RPMI7951 (cell line): ENCODE measurements at places on chromosomes 16 and 17. TPM values are rescaled to one million over a fixed set of nuclear protein-coding genes. Genes with fewer than 3 reads are reported as not detected.

- no peak for DNase-seq
These were observed 200.1 kb upstream of the GSE1 start for GRCh38 chr16:85412911-85413520.

- peak; percentile 60 for DNase-seq
These were observed 12.8 kb downstream of the CRISPLD2 start for GRCh38 chr16:84832488-84833143.

DNA sequence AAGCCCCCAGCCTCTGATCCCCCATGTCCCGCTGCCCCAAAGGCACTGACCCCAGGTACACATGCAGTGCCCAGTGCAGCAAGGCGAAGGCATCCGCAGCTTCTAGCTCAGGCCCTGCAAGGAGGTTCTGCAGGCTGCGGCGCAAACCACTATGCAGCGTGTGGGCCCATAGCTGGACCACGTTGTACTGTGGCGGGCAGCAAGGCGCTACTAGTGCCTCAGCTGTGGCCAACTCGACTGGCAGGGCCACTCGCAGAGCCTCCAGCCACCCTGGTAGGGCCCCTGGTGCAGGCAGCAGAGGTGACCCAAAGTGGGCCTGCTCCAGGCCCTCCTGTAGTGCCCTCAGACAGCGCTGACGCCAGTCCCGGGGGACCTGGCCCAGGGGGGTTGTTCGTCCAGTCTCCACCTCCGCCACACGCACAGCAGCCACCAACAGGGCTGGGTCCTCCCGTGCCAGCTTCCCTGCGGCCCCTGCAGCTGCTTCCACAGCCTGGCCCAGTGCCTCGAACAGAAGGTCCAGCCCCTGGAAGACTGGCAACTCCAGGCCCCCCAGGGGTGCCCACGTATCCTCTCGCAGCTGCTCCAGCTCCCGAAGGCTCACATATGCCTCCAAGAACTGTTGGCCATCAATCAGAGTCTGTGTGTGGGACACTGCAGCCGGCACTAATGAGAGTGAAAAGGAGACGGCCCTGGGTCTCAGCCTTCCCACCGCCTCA is 2.6 kb downstream of the EXOC3L1 start:
- DNase-seq = no peak

DNA sequence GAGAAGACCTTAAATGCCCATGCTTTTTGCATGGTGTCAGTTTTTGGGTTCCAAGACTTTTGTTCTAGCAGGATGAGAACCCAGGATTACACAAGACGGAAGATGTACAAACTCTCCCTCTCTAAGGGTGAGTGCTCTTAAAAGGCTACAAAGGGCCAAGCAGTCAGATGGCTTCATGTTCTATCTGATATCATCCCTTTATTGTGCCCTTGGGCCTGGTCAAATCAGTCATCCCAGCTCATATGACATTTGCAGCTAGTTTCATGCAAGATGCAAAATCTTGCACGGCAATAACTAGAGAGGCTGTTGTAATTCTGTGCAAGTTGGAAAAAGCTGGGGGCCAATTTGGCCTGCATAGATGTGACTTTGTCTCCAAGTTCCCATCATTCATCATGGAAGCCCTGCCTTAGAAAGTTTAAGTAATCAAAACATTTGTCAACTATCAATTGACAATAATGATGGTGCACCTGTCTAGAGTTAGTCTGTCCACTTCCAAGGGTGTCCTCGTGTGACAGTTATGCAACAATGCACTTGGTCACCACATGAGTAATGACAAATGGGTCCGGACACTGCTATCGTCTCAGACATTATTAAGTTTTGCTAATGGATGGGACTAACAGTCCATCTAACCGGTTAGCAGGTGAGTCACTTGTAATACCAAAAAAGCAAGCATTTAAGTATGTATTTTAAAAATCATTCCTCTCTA is 58.6 kb upstream of the ZFHX3 start:
- no peak for DNase-seq

- no peak for DNase-seq
These were observed 7.8 kb downstream of the CDRT15 start for GRCh38 chr17:14228903-14229302.

GRCh38 chr16:29158785-29159184 is 173.9 kb downstream of the LAT start:
- no peak for DNase-seq

GRCh38 chr16:53085369-53085843 is 30.6 kb downstream of the CHD9 start:
- DNase-seq = no peak

DNA sequence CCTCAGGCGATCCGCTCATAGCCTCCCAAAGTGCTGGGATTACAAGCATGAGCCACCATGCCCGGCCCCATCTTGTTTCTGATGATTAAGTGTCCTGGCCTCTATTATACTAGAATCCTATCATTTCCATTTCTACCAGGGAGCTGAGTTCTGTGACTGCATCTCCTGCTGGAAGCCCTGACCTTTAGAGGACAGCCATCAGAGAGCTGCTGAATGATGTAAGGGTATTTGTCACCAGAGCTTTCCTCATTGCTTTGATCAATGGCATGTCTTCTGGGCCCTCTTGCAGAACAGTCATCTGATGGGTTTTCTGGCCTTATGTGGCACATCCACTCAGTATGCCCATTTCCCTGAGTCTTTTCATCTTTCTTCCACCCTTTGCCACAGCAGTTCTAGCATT is 39.9 kb downstream of the PSMD12 start:
- no peak for DNase-seq

The OTOA gene
- not detected in 2 replicates for total RNA-seq
